ENCODE measurements at places on chromosomes 11 and 22. TPM values are rescaled to one million over a fixed set of nuclear protein-coding genes. Genes with fewer than 3 reads are reported as not detected.

Gene POU2AF1
- total RNA-seq, result not detected

Gene SCGB1A1
- not detected for total RNA-seq

DNA sequence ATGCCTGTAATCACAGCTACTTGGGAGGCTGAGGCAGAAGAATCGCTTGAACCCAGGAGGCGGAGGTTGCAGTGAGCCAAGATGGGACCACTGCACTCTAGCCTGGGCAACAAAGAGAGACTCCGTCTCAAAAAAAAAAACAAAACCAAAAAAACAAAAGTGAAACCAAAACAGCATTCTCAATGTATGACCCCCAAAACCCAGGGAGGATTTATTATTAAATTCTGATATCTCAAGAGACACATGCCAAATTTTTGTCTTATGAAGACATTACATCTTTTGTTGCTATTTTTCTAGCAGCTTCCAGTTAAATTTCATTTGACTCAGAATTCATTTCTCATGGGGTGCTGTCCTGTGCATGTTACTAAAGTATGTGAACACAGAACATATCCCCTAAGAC is 3.0 kb upstream of the YPEL4 start:
- DNase-seq, result no peak

- DNase-seq, result no peak
These were observed 37.0 kb downstream of the AMPD3 start for GRCh38 chr11:10492084-10492483.

GRCh38 chr11:121610706-121611105 is 157.9 kb upstream of the SORL1-AS1 start:
- DNase-seq, result no peak

- DNase-seq, result peak; percentile 5
These were observed 298.0 kb upstream of the ZC3H12C start for GRCh38 chr11:109795234-109795633.

DNA sequence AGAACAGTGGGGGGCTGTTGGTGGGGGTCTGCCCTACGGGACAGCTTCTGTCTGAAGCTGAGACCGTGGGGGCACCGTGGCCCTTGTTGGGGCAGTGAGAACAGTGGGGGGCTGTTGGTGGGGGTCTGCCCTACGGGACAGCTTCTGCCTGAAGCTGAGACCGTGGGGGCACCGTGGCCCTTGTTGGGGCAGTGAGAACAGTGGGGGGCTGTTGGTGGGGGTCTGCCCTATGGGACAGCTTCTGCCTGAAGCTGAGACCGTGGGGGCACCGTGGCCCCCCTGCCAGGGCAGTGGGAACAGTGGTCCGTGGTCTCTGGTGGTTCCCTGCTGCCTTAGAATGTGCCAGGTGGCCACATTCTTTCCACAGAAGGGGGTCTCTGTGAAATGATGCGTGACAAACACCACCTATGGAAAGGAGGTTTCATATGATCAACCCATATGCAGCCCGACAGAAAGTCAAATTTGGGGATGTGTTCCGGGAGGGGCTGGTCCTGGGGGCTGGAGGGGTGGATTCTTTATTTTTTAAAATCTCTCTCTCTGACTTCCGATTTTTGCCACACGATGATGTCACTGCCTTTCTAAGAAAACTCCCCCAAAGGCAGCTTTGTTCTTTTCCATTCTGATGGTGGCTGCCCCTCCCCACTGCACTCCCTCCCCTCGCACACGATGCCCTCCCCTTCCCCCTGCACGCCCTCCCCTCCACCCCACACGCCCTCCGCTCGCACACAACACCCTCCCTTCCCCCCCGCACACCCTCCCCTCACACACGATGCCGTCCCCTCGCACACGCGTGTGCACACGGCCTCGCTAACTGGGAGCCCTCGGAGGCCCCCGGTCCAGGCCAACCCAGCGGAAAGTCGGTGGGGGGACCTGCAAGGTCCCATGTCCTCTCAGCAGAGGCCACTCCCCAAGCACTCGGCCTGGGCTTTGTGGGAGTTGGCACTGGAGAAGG is 1186.5 kb downstream of the BRD1 start:
- no peak for DNase-seq

Data from bronchial epithelial cell (primary cell).